ENCODE measurements at places on chromosomes 7 and 10.

- DNase-seq: no peak
These were observed 461.4 kb downstream of the GRM8 start for GRCh38 chr7:126791306-126791705.

DNA sequence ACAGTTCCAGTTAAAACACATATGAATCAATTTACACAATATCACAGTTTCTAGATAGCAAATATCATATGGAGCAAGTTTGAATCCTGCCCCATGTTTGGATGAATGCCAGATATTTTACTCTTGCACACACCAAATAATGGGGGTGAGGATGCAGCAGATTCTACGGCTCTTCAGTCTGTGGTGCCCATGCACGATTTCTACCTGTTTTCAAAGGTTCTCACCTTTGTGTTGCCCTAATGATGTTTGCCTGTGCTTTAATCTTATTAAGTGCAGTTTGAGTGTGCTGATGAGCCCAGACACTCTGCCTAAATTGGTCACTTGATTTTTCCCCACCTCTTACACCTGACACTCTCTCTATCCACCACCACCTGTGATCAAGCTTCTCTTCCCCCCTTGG, 119.6 kb downstream of the NPY start:
- no peak for DNase-seq

GRCh38 chr7:107850643-107851042, 40.3 kb upstream of the DLD start:
- DNase-seq: no peak

- DNase-seq: no peak
These were observed 346.3 kb upstream of the ADARB2 start for GRCh38 chr10:2083591-2083990.

- DNase-seq: no peak
These were observed 154.8 kb downstream of the DGKB start for GRCh38 chr7:14747701-14748100.

- DNase-seq: no peak
These were observed 384 bp upstream of the TMEM229A start for GRCh38 chr7:124033095-124033806.

- no peak for DNase-seq
These were observed 243.9 kb downstream of the ETV1 start for GRCh38 chr7:13745530-13745929.
